Stimulated activated CD4-positive, alpha-beta T cell treated with anti-CD3 and anti-CD28 coated beads, Interleukin-2, amount 100 ng/mL, for 4 hours (primary cell): ENCODE measurements at places on chromosomes 2 and 18.

DNA sequence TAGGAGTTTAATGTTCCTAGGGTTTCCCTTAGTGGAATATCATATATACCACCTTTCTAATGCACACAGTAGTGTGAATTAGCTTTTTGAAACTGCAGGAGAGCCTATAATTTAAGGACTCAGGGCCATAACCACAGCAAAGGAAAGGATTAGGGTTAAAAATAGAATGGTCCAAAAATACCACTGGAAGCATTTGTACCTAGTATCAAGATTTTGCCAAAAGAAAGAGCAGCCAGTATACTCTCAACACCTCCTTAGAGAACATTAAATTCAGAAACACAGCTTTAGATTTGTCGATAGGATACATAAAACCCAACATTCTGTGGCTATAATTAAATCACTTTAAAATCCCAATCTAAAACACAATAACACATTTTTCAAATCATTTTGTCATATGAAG, 634.9 kb downstream of the EPHA4 start:
- no peak for DNase-seq

DNA sequence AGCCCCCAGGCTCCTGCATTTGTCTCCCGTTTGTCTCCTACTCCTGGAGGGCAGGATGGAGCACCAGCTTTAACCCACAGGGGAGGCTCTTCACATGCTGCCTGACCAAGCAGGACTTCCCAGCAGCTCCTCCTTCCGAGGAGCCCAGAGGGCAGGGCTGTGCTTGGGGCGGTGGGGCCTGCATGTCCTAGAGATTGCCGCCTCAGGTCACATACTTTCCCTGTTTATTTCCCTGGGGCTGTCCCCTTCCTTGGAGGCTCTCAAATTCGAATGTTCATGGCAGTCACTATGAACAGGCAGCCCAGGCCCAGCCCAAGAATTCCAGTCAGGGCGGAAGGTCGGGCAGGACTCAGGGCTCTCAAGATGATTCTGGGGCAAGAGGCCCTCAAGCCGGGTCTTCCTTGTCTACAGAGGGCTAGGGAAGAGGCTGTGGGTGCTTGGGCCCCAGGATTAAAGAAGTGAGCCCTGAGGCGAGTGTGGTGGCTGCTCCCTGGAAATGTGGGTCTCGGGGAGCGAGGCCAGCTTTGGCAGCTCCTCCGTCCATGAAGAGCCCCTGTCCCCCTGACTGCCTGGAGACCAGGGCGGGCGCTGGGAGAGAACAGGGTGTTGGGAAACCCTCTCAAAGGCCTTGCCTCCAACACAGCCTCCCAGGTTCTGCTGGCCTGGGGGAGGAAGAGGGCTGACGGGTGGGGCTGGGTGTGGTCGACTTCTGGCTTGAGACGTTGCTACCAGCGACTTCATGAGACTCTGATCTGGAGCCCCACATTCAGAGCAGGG, 48.9 kb upstream of the HPCAL1 start:
- DNase-seq, result no peak

- no peak for DNase-seq
Observed at GRCh38 chr2:32932825-32933755, 13.7 kb upstream of the LTBP1 start.

DNA sequence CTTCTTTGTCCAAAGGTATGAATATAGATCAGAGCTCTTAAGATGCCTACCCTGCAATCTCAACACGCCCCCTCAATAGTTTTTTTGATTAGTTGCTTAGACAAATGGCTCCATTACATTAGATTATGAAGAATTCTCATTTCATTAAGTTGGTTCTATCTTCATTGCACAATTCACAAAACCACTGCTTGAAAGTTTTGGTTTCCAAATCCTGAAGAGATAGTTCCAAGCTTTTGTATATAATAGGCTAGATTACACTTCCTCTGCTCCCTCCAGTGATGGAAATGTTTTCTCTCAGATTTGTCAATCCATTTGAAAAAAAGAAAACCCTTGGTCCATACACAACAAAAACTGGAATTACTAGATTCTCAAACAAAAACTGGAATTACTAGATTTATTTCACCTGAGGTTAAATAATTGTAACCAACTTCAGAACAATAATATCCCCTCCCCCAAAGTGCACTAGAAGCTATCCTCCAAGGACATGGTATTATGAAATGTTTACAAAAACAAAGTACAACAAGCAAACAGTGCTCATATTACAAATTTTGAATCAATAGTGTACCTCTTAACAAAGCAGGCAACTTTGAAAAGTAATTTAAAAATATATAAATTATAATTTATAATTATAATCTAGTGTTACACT, 6.8 kb upstream of the TLK1 start:
- no peak for DNase-seq

DNA sequence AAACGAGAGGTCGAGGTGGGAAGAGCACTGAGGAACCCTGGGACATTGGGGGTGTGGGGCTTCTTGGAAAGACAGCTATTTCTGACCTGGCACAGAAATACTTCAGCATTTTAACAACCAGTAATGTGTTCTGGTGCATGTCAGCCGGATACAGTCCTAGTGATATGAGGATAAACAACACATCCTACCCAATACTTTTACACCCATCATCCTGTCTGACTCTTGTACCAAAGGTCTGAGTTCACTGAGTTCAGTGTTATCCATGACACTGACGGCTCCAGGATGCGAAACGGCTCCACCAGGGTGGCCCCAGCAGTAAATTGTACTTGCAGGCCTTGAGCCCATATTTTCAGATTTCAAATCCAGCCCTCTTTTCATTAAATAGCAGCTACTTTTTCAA, 65.9 kb upstream of the SH3BP4 start:
- DNase-seq, result no peak

- DNase-seq, result no peak
Observed at GRCh38 chr2:207328944-207329386, 163.2 kb upstream of the KLF7 start.

- DNase-seq, result no peak
Observed at GRCh38 chr2:73654175-73654574, 12.0 kb upstream of the NAT8 start.
